ENCODE measurements at places on chromosomes 3 and 15. TPM values are rescaled to one million over a fixed set of nuclear protein-coding genes. Genes with fewer than 3 reads are reported as not detected.

GRCh38 chr3:111610612-111611054 is 15.5 kb upstream of the ZBED2 start:
- DNase-seq = no peak

DNA sequence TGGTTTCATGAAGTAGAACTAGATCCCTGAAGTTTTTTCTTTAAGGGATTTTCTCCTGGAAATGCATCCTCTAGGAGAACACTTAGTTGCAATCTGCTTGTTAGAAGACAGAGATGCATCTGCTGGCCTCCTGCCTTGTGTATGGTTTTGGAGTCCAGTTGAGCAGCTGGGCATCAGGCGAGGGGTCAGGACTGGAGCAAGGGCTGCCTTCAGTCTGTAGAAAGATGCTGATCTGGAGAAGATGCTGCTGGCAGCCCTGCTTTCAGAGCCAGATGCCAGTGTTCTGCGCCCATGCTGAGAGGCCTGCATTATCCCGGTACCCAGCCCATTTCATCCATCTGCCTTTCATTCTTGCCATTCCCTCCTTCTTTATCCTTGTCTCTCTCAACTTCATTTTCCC is 77.4 kb downstream of the CHCHD6 start:
- DNase-seq = no peak

DNA sequence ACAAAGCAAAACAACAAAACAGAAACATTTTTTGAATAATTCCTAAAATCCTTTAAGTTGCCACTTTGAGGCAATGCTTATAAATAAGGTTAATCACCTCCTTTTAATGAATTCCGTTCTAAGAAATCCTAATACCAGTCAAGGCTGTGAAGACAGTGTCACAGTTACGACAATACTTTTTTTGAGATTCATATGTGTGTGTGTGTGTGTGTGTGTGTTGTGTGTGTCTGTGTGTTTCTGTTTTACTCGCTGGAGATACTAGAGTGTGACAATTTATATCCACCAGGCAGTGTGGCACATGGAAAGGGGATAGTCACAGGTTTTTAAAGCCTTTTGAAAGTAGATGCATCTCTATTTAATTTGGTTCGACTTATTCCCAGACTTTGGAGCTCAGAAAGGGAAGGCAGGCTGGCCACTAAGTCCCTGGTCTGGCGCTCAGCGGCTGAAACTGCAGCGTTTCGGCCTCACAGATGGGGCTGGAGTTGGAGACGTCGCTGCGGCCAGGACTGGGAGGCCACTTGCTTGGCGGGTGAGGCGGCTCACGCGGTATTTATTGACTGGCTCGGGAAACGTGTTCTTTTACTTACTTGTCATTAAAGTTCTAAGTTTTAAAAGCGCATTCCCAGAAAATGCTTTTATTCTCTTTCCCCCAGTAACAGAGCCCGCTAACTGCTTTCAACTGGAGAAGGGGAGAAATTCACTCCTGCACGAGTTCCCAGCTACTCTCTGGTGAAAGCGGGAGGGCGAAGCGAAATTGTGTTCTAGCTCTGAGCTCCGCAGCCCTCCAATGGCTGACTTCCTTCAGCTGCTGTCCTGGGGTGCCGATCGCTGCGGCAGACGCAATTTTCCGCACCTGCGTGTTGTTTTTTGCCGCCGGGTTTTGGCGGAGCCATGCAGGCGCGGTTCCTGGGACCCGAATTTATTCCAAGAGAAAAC is 13.7 kb downstream of the ZIC1 start:
- no peak for DNase-seq

ATP13A4 gene
- total RNA-seq = 0.07 TPM

ZBBX gene
- 0.04 TPM for total RNA-seq
